ENCODE measurements at places on chromosomes 1 and 21. TPM values are rescaled to one million over a fixed set of nuclear protein-coding genes. Genes with fewer than 3 reads are reported as not detected.

RCAN3 gene
- 240 TPM for total RNA-seq

GRCh38 chr1:19220080-19220846 lies 10.2 kb upstream of the UBR4 start:
- DNase-seq, result no peak

NFIA gene
- 1.0 TPM for total RNA-seq

DNA sequence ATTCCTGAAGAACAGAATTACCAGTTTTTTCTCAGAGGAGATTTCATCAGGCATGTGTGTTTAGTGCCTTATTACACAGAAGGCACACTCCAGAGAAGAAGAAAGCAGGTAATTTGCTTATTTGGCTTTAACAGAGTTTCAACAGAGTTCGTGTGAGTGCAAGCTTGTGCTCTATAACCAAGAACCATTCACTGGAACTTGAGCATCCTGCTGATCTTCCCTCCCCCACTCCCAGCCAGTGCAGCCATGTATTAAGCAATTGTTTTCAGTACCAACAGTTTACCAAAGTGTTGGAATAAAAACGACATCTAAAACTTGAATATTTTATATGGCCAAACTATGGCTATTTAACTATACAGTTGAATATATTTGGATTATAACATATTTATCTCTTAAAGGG lies 4.3 kb downstream of the MGST3 start:
- no peak for DNase-seq

MTMR11 gene
- total RNA-seq, result 9.7 TPM

- no peak for DNase-seq
These were observed 3.1 kb upstream of the ELF3 start for GRCh38 chr1:202007304-202007703.

CASZ1 gene
- 15.9 TPM for total RNA-seq

- no peak for DNase-seq
These were observed 16.7 kb upstream of the CITED4 start for GRCh38 chr1:40878906-40879305.

BCAN gene
- not detected for total RNA-seq

DNA sequence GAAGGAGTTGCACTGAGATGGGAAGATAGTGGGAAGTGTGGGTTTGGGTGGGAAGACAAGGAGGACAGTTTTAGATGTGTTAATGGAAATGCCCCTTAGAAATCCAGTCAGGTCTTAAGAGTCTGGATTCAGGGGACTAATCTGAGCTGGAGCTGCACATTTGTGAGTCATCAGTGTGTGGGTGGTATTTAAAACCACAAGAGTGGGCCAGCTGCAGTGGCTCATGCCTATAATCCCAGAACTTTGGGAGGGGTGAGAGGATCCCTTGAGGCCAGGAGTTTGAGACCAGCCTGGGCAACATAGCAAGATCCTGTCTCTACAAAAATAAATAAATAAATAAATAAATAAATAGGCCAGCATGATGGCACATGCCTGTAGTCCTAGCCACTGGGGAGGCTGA lies 40.9 kb upstream of the SLC6A9 start:
- no peak for DNase-seq

MARK1 gene
- total RNA-seq, result not detected

DNA sequence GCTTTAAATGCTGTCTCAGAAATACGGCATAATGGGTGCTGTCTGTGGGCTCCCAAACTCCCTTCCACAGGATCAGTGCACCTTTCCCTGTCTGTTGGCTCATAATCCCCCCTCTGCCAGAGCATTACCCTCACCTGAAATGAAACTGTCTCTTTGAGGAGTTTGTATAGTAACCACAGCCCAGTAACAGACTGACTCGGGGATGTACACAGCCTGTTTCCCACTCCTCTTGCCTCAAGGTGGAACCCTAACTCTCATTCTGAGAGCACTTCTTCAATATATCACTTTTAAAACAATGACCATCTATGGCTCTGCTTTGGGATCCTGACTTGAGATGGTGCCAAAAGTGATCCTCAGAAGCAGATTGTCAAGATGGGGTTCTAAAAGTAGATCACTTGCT lies 332.5 kb downstream of the AMY1C start:
- DNase-seq, result no peak

SLC5A9 gene
- total RNA-seq, result not detected

DNA sequence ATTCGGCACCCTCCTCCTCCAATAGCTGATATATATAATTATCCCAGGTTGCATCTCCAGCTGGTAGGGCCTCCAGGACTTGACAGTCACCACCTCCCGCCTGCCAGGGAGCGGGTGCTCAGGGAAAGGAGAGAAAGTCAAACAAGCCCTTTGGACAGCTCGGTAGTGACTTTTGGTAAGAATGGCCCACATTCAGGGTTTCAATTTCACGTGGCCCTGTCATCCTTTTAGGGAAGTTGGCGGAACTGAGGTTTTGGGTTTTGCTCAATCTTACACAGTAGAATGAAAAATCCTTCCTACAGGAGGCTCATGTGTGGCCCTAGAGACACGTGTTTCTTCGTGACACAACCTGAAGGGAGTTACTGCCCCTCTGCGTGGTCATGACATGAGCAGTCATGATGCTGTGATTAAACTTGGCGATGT lies 44.2 kb downstream of the CAPN8 start:
- DNase-seq, result no peak

GRCh38 chr1:41009466-41009865 lies 12.1 kb downstream of the SLFNL1 start:
- DNase-seq, result no peak

DNA sequence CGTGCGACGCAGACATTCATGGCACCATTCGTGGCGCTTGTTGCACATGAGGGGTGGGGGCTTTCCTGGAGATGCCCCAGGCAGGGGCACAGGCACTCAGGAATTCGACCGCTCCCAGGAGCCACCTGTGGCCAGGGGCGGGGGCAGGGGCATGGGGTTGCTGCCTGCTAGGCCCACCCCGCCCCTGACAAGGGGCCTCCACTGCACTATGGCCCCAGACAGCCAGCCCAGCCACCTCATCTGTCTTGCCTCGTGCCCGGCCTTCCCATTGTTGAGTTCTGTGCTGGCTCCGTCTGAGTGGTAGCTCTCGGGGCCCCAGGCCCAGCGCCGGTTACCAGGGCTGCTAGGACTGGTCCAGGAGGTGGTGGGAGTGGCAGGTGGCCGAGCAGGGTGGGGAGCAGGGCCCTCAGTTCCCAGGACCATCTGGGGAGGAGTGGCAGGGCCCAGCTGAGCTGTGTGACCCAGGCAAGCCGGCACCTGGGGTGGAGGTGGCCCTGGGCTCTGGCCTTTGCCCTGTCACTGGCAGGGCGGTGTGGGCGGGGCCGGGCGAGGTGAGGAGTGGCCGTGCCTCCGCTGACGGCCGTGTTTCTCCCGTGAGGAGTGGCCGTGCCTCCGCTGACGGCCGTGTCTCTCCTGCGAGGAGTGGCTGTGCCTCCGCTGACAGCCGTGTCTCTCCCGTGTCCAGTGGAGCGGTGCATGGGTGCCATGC lies 1.9 kb downstream of the PLCH2 start:
- DNase-seq, result no peak

DNA sequence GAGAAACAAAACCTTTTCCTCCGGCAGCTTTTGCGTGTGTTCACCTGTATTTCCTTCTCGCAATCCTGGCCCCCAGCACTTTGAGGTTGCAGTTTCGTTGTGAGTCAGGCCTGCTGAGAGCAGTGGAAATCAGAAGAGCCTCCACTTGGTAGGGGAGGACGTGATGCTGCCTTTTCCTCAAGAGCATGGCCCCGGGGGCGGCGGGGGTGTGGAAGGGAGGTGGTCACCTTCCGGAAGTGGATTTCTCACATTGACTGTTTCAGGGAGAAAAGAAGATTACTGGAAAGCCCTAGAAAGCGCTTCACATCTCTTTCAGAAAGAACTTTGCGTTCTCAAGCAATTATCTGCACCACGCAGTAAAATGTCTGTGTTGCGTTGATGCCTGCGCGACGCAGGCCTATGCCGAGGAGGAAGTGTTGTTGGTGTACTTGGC lies 12.2 kb upstream of the IL10 start:
- DNase-seq, result peak; percentile 69

DRAXIN gene
- total RNA-seq, result 0.46 TPM

DNA sequence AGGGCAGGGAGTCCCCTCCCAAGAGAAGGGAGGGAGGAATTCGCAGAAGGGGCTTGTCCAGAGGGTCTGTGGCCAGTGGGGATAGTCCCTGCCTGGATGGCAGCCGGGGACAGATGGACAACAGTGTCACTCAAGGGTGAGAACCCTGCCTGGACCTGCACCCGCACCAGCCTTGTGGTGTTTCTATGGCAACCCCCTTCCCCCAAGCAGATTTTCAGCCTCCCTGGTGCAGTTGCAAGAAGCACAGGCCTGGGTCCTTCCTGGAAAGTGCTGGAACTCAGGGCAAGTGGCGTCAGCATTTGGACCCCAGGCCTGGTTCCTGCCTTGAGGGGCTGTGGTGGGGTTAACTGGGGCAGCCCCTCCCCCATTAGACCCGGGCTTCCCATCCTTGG lies 83.8 kb upstream of the ACTL8 start:
- DNase-seq, result no peak

DNA sequence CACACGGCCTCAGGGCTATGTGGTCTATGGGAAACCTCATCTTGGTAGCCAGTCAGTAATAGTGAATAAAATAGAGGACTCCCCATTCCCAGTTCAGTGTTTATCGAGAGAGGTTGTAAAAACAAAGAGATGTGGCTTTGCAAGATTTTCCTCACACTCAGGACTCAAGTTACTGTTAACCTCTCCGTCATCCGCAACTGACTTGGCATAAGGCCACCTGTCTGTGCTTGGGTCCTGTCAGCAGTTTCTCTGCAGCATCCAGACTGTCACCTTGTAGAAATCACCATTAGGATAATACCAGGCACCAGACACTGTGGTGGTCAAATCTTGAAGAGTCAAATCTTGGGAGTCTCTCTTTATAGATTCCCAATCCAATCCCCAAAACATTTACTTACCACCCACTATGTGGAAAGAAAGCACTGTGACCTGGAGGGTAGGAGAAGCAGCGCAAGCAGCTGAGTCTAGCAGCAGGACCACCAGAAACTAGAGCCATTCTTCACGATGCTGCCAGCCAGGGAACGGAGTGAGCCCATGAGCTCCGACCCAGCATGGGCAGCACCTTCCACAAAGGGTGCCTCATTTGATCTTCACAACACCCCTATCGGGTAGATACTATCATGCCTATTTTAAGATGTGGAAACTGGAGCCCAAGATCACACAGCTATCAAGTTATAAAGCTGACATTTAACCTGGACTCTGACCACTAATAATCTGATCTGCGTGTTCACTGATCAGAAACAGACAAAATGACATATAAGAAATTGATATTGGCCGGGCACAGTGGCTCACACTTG lies 5.6 kb upstream of the GPR25 start:
- no peak for DNase-seq

- no peak for DNase-seq
These were observed 2.2 kb downstream of the PADI4 start for GRCh38 chr1:17310068-17310640.

GRCh38 chr21:45309069-45309986 lies 21.6 kb upstream of the POFUT2 start:
- peak; percentile 19 for DNase-seq

FBXO2 gene
- 3.8 TPM for total RNA-seq

GRCh38 chr1:98733782-98734112 lies 72.2 kb downstream of the SNX7 start:
- DNase-seq, result no peak

- DNase-seq, result peak; percentile 54
These were observed 54.3 kb downstream of the ADARB1 start for GRCh38 chr21:45128613-45129188.

HLCS gene
- total RNA-seq, result 8.8 TPM

MRPL37 gene
- 88.4 TPM for total RNA-seq

DNA sequence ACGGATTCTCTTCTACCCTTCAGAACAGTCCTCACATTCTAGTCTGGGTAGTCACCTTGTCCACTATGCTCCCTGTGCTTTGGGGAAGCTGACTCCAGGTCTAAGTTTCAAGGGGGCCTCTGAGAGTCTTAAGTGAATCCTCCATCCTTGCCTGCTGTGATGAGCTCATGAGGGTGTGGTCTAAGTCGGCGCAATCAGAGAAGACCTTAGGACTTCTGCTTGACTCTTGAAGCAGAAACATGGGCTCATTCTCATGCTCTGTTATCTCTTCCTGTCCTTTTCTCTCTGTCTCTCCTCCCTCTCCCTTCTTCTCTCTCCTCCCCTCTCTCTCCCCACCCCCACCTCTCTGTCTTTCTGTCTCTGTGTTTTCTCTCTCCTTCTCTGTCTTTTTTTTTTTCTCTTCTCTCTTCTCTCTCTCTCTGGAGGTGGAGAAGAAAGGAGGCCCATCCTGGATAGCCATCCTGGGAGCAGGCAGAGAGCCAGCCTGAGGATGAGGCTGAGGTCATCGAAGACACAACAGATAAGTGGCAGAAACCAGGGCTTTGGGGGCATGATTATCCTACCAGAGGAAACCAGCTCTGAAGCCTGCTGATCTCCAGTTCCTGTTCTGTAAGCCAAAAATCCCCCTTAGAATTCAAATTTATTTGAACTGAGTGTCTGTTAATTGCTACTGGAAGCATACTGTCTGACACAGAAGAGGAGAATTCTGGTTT lies 245.6 kb downstream of the SIPA1L2 start:
- no peak for DNase-seq

GPR52 gene
- 11.3 TPM for total RNA-seq

DNA sequence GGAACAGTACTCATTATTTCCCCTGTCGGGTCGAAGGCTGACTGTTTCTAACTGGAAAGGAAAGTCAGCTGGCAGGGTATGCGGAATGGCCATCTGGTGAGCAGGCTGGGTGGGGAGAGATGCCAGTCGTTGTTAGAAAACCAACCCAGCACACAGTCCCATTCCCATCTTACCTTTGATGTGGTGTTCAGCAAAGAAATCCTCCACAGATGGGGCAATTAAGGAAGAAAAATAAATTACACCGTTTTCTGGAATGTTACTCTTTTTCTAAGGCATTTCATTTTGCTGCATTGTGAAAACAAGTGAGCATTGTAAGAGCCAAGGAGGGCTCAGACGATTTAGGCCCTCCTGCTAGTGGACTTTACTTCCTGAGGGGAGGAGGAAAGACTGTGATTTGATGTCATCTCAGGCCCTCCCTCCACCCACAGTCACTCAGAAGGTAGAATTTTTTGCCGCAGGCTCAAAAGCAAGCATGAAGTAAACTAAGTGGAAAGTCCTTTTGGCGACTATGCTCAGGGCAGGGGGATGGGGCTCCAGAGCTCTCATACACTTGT lies at the start of gene SLC16A4:
TSS of gene SLC16A4 (minus strand) at position 335 of the 554 bp plus-strand sequence. CDS start 1,703 bp downstream, outside the sequence.
- no peak for DNase-seq

- DNase-seq, result no peak
These were observed 16.9 kb downstream of the H6PD start for GRCh38 chr1:9251501-9251900.

FAM167B gene
- 0.56 TPM for total RNA-seq

OR2M3 gene
- not detected for total RNA-seq

DNA sequence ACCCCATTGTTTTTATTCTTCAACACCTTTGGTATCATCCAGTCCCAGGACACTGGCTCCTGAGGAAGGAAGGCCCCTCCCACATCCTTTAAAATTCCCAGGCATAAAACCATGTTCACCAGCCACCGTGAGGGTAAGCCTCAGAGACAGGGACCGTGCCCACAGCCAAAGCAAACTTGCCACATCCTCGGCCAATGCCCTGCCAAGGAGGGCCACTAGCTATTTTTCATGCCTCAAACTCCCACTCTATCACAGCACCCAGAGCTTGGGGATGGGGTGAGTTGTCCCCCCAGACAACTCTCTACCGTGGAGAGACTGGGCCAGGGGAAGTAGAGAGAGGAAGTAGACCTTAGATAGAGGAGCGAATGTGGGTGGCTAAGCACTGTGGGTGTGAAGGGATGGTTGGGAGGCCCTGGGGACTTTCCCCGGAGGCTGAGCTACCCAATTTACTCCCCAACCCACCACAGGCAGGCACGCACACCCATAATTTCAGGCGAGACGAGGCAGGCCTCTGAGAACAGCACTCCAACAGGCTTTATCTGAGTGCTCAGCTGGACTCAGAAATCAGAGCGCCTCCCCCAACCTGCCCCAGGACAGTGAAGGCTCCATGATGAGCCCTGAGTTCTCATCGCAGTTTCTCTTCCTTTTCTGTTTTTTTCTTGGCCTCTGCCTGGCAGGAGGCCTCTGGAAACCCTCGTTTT lies 15.9 kb upstream of the BTG2 start:
- peak; percentile 91 for DNase-seq

Measured in naive thymus-derived CD4-positive, alpha-beta T cell (primary cell).